ENCODE measurements at places on chromosomes 1 and 21.

DNA sequence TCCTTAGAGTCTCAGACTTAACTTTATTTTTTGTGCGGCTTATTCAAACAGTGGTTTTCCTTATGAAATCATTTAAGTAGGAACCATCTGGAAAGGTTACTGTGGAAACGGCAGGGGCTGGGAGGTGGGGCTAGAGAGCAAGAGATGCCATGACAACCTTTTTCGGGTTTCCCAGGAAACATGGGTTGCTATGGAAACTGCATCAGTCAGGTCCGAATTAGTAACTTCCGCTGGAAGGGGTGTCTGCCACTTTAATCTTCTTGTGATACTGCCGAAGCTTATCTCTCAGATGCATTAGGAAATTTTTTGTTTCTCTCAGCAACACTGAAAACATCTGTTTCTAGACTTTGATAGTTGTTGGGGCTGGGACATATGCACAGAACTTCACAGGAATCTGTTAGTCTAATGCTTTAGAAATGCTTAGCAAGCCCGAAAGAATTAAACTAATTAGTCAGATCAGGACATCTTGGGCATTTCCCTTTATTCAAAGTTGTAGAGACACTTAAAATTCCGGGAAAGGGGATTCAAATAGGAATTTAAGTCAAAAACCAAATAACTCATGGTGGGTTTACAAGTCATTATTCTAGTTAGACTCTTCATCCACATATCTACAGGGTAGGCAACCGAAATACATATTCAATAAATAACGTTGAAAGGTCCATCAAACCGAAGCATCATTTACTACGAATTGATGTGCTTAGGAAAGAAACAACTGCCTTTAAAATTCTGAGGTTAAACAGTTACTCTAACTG is 2.6 kb downstream of the KCNA3 start:
- DNase-seq, result no peak

GRCh38 chr1:12567288-12567819 is 50.7 kb downstream of the DHRS3 start:
- no peak for DNase-seq

GRCh38 chr1:239125027-239125426 is 261.3 kb upstream of the CHRM3 start:
- no peak for DNase-seq

GRCh38 chr1:89670163-89670562 is 37.2 kb downstream of the LRRC8C start:
- no peak for DNase-seq

- no peak for DNase-seq
Observed at GRCh38 chr1:215277532-215277931, 195.0 kb downstream of the KCNK2 start.

DNA sequence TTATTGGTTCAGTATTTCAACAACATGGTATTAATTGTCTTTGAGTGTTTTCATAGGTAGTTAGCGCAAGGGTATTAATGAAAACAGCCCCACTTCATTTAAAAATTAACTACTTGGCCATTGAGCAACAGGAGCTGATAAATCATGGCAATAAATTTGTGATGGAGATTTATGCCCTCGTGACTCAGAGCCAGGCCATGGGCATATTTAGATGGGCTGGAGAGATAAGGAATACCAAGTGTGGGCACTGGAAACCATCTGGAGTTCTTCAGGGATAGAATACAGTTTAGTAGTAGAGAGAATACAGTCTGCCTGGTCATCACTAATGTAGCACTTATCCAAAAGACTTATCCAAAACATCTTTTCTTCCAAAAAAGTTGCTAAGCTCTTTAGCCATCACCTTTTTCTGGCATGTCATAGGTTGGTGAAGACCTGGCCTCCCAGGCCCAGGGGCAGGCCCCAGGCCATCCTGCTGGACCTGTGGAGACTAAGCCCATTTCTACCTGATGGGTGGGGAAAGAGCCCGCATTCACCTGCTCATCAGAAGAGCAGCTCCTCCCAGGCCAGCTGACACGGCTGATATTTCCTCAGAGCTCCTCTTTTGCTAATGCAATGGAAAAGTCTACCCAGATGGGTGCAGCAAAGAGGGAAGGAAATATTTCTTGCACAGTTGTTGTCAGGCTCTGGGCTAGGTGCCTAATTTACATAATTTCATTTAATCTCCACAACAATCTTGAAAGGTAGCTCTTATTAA is 238.0 kb downstream of the TM2D1 start:
- DNase-seq, result no peak

- no peak for DNase-seq
Observed at GRCh38 chr1:164602480-164603093, 43.6 kb downstream of the PBX1 start.

DNA sequence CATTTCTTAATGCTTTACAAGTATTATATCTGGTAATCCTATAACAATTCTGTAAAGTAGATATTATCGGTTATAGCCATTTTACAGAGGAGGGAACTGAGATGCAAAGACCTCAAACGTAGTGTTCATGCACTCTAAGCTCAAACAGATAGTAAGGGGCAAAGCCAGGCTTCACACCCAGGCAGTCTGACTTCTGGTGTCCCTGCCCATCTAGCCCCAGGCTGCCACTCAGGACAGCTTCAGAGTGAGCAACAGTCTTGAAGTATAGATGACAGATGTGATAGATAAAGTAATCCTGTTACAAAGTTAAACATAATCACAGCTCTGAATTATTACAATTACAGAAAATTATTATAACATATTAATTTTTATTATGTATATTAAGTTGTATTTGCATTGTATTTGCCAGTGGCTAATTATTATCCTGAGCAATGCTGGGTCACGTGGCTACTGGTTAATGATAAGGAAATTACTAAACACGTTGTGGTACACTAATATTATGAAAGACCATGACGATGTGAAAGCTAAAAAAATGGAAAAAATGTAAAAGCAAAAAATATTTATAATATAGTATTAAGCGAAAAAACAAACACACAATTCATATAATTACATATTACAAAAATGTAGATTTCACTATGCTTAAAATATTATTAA is 6.1 kb upstream of the TRAF3IP3 start:
- DNase-seq, result no peak

DNA sequence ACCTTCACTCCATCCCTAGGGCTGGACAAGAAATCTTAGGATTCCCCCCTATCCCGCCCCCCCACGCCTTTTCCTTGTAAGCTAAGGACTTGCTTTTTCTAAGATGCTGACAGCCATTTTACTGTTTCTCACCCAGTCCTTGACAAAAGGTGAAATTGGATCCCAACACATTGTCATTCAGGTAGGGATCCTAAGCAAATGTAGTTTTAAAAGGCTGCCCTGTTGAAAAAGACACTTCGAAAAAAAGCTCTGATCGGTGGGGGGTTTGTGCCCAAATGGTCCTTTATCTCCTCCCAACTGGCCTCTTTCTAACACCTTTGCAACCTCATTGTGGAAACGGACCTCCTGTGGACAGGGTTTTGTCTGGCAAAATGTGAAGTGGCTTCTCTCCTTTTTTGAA is 2.9 kb downstream of the CACHD1 start:
- DNase-seq, result no peak

- no peak for DNase-seq
Observed at GRCh38 chr1:227782226-227782625, 33.2 kb upstream of the PRSS38 start.

DNA sequence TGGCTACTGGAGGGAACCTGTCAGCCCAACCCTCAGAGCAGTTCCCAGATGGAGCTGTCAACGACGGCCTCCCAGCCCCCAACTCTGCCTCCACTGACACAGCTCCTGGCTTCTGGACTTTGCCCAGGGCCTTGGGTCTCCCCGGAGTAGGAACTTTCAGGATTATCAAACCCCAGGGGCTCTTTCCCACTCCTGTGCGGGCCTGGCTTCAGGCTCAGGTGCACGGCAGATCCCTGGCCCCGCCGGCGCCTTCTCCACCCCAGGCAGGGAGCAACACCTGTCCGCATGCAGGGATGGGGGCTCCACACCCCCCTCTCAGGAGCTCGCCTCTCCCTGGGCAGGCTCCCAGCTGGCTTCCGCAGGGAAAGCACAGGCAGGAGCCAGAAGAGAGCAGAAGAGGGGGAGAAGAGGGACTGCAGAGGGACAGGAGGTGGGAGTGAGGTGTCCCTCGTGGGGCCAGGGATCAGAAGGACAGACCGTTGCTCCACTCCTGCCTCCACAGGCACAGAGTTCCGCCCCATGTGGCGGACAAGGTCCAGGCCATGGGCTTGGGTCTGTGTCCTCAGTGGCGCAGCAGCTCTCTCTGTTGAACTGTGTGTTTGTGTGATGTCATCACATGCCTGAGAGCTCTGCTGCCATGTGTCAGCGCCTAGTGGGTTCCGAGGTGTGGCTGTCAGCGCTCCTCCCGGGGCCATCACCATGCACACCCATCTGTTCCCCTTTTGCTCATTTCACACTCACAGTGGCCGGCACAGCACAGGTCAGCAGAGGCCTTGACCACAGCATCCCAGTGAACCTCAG is 107.7 kb downstream of the PDE9A start:
- DNase-seq, result no peak

DNA sequence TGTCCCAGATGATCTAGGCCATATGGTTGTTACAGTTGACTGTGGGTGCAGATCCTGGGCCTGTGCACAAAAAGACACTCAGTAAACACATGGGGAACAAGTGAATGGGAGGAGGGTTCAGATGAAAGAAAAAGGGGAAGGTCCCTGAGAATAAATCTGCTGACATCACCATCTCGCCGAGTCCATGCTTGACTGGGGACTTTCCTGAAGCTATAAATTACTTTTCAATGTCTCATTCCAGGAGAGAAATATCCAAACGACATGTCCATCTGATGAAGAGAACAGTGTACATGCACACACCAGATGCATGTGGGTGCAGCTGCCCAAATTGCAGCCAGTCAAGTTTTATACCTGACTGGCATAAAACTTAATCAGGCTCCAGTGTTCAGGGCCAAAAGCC is 109.0 kb downstream of the HIVEP3 start:
- DNase-seq, result no peak

GRCh38 chr21:14600569-14601297 is 54.6 kb upstream of the SAMSN1 start:
- peak; percentile 79 for DNase-seq

Data from CMK (cell line).